PC-9 (cell line): ENCODE measurements at places on chromosomes 2 and 18. TPM values are rescaled to one million over a fixed set of nuclear protein-coding genes. Genes with fewer than 3 reads are reported as not detected.

DNA sequence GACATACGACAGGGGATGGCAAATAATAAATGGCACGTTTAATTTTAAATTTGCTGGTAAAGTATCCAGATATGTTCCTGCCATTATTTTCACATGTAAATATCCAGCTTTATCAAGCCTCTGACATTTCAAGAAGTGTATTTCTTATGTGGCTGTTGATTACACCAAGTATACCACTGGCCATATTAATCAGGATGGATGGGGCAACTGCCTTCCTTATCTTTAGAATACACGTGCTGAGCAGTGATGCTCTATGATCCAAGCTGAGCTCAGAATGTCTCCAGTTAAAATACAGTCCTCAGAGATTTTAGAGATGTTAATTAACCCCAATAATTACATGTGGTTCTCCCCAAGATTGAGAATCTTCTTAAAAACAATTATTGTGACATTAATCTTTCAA is 38.3 kb upstream of the RAPGEF4 start:
- no peaks in the 10 kb centered on the region for H3K27me3 ChIP-seq
- peak overlapping the region; percentile 37; the same call in 1 of the 2 replicates for H3K27ac ChIP-seq
- H3K4me1 ChIP-seq = peaks cover 53% of the 10 kb centered on the region

DNA sequence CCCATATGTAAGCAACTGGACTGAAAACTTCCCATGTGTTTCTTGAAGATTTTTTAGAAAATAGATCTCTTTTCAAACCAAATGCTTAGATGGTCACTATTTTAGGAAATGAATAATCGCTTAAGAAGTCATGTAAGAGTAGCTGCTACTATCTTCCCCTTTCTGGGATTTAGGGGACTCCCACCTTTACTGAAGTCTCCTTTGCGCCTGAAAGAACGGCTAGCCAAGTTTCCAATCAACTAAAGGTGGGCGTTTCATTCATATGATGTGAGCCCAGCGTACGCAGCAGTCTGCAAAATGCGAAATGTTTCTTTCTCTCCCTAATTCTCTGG is 1.1 kb downstream of the DIPK1C start:
- H3K4me1 ChIP-seq = no peaks in the 10 kb centered on the region
- no peak for DNase-seq
- H3K27ac ChIP-seq = no peak overlapping the region
- peaks cover 80% of the 10 kb centered on the region for H3K27me3 ChIP-seq

DNA sequence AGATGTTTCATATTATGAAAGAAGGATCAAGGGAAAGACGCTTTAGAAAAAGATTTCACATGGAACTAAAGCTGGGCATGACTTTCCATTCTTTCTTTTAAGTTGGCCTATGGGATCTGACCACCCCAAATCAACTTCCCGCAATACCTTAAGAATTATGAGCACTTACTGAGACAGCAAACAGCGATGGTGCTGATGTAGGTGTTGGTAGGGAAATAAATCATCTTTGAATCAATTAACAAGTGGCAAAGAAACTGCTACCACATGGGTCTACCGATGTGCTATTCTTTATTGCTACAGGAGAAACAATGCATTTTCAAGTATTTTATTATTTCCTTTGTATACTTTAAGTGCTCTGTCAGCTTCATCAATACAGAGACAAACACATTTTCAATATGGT is 239.6 kb downstream of the PIEZO2 start:
- no peaks in the 10 kb centered on the region for H3K36me3 ChIP-seq
- DNase-seq = no peak
- no peak overlapping the region for H3K27ac ChIP-seq
- peaks cover 38% of the 10 kb centered on the region for H3K27me3 ChIP-seq
- no peak overlapping the region for H3K4me3 ChIP-seq

GRCh38 chr2:9191041-9191481 is 15.6 kb upstream of the ASAP2 start:
- no peak overlapping the region for H3K4me3 ChIP-seq
- H3K27me3 ChIP-seq = no peaks in the 10 kb centered on the region
- no peak overlapping the region for H3K27ac ChIP-seq
- no peaks in the 10 kb centered on the region for H3K4me1 ChIP-seq
- H3K36me3 ChIP-seq = no peaks in the 10 kb centered on the region

- no peaks in the 10 kb centered on the region for H3K36me3 ChIP-seq
- DNase-seq = no peak
- H3K4me3 ChIP-seq = no peak overlapping the region
- no peak overlapping the region for H3K27ac ChIP-seq
- H3K4me1 ChIP-seq = no peaks in the 10 kb centered on the region
These were observed 219.7 kb upstream of the STK17B start for GRCh38 chr2:196391149-196391479.

The TUBA3D gene
- total RNA-seq = not detected in 2 replicates

The PRKD3 gene
- total RNA-seq = 27.1 and 27.5 TPM in 2 replicates

The ING5 gene
- 79.7 and 106 TPM in 2 replicates for total RNA-seq

The CKAP2L gene
- 17.7 and 28.7 TPM in 2 replicates for total RNA-seq
